ENCODE measurements at places on chromosomes 4 and X.

DNA sequence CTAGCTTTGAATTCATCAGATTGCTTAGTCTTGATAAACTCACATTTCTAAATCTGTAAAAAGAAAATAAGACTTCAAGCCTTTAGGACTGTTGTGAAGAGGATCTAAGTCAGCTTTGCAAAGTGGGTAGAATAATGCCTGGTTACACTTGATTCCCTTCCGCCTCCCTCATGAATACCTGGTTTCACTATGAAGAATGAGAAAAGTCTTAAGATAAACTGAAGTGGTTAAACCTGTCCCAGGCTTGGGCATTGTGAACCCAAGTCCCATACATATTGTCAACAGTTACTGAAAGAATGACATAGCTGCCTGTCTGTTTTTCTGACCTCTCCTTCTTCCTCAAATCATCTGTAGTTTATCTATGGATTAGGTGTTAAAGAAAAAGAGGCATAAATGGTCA, 16.7 kb upstream of the GBA3 start:
- DNase-seq = no peak

DNA sequence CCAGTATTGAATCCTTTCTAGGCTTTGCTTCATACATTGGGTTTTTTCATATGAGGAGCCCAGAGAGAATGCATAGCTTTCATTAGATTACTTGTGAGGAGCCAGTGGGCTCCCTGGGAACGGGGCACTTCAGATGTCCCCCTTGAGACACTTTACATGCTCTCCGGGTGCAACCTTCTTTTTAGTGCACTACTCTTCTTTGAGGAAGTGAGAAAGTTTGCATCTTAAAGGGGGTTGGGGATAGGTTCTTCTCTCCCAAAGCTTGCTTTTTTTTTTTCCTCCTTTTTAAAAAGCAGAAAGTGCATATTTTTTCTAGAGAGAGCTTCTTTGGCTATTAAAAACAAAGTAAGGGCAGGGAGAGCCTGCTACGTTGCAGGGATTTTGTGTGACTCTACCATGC, 4.3 kb downstream of the HADH start:
- DNase-seq = no peak

DNA sequence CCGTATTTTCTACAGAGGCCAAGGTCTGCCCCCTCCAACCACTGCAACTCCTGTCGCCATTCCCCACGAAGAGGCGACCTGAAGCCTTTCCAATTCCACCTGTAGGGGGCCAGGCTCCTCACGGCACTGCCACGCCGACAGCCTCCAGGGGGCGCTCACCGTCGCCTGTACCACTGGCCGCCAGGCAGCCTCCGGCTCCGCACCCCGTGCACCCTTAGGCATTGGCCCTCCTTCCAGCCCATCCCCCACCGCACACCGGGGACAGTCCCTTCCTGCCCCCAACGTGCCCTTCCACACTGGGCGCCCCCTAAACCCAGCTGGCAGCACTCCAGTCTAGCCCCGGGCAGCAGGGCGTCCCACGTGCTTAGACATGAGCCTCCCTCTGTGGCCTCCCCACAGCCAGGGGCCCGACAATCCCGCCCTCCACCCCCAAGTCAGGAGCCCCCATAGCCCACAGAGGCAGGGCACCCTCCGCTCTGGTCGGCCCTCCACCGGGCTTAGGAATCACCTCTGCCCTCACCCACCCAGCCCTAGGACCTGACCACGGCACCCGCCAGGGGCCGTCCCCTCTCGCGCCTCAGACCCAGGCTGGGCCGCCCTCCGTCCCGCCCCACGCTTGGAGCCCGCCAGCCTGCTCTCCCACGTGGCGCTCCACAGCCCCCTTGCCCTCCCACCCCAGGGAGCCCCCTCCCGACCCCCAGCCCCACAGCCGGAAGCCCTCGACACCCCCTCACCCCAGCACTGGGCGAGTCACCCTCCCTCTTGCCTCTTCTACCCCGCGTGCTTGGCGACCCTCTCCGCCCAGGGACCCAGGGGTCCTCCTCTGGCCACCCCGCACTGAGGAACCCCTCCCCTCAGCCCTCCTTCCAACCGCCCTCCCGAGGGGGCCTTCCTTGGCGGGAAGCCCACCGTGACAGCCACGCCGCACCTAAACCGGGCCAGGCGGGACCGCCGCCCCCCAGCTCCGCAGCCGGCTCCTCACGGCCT, 711 bp downstream of the PNMA6E start:
- peak; percentile 21 for DNase-seq

- DNase-seq = no peak
Observed at GRCh38 chr4:61853041-61853440, 652.9 kb downstream of the ADGRL3 start.

DNA sequence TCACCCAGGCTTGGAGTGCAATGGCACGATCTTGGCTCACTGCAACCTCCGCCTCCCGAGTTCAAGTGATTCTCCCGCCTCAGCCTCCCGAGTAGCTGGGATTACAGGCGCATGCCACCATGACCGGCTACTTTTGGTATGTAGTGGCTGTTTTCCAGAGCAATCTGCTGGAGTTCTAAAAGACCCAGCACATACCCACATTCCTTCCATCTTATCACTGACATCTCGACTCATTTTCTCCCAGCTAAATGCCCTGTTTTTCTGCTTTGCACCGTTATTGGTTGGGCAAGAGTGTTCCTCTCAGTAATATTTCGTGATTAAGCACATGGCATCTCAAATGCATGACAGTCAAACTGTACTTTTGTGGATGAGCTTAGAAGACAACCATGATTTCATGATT, 53.7 kb downstream of the PRKX start:
- no peak for DNase-seq

DNA sequence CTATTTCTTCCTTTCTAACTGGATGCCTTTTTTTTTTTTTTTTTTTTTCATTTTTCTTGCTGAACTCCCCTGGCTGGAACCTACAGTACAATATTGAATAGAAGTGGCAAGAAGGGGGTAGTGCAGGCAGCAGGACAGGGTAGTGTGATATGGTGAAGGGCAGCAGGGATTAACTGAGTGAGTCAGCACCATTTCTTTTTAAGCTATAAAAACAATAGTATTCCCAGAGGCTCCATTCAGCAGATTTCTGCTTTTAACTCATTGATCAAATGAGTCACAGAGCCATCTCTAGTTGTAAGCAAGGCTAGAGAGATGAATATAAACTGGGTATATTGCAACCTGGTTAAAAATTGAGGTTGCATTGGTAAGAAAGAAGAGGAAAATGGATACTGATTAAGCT, 53.6 kb upstream of the SETD7 start:
- no peak for DNase-seq

- no peak for DNase-seq
Observed at GRCh38 chr4:184384056-184384809, 90.1 kb downstream of the IRF2 start.

DNA sequence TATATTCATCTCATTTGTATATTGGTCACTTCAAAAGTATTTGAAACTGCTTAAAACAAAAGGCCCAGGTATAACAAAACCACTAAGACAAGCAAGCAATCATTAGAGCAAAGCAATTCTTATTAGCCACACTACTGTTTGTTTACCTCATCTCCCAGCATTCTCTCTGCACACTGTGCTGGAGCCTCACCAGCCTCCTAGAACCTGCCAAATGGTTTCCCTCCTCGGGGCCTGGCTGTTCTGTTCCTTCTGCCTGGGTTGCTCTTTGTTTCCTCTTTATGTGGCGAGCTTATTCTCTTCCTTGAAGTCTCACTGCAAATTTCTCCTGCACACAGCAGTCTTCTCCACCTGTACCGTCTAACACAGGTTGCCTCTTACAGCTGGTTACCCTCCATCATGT, 67.5 kb upstream of the MND1 start:
- no peak for DNase-seq

- DNase-seq = no peak
Observed at GRCh38 chrX:13923289-13923688, 106.4 kb upstream of the GPM6B start.

GRCh38 chr4:113742643-113743042, 18.9 kb downstream of the CAMK2D start:
- no peak for DNase-seq

DNA sequence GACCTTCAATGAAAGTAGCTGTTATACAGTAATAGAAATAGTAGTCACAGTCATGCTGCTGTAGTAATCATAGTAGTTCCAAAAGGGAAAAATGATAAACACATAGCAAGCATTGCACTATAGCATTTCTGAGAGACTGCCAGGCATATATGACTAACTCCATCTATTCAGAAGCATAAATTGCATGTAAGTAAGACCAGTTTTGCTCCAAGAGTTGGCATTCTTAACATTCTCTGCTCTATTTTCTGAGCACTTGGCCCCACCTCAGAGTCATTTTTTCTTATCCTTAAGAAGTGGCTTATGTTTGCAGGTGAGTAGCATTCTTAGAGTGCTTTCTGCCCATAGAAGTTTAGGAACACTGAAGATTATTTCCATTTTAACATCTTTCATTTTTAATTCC, 490.3 kb upstream of the TECRL start:
- no peak for DNase-seq

DNA sequence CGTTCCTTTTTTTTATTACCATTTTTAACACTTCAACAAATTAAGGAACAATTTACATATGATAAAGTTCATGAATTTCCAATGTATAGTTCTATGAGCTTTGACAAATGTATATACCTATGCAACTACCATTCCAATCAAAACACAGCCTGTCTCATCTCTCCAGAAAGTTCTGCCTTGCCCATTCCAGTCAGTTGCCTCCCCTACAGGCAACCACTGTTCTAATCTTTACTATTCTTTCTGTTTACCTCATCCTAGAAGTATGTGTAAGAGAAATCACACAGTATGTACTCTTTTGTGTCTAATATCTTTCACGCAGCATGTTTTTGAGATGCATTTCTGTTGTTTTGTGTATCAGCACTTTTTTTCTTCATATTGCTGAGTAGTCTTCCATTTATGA, 224.9 kb downstream of the KIT start:
- DNase-seq = no peak

DNA sequence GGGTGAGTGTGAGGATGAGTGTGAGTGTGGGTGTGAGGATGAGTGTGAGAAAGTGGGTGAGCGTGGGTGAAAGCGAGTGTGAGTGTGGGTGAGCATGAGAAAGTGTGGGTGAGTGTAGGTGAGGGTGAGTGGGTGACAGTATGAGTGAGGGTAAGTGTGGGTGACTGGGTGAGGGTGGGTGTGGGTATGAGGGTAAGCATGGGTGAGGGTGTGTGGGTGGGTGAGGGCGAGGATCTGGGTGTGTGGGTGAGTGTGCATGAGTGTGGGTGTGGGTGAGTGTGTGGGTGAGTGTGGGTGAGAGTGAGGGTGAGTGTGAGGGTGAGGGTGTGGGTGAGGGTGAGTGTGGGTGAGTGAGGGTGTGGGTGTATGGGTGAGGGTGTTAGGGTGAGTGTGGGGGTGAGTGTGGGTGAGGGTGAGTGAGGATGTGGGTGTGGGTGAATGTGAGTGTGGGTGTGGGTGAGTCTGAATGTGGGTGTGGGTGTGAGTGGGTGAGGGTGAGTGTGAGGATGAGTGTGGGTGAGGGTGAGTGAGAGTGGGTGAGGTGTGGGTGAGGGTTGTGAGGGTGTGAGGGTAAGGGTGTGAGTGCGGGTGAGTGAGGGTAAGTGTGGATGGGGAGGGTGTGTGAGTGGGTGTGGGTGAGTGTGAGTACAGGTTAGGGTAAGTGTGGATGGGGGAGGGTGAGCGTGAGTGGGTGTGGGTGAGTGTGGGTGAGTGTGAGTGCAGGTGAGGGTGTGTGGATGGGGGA, 48.9 kb downstream of the ING2 start:
- no peak for DNase-seq

- no peak for DNase-seq
Observed at GRCh38 chr4:74370912-74371311, 6.0 kb downstream of the EREG start.

- no peak for DNase-seq
Observed at GRCh38 chr4:167428156-167428555, 193.9 kb upstream of the SPOCK3 start.

DNA sequence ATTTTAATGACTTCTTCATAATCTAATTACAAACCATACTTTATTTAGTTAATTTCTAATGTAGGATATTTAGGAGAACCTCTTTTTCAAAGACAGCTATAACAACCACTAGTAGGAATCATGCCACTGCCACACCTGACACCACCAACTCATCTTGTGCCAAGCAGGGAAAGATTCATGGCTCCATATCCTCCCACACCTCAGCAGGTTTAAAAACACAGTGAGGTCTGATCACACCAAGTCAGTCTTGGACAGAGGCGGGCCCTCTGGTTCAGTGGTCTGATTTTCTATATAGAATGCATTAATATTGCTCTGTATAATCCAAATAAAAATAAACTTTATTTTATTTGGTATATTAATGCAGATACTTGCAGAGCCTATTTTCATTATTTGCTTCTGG, 227.7 kb upstream of the TTC29 start:
- no peak for DNase-seq

GRCh38 chrX:118779581-118779980, 44.0 kb upstream of the ZCCHC12 start:
- DNase-seq = no peak

DNA sequence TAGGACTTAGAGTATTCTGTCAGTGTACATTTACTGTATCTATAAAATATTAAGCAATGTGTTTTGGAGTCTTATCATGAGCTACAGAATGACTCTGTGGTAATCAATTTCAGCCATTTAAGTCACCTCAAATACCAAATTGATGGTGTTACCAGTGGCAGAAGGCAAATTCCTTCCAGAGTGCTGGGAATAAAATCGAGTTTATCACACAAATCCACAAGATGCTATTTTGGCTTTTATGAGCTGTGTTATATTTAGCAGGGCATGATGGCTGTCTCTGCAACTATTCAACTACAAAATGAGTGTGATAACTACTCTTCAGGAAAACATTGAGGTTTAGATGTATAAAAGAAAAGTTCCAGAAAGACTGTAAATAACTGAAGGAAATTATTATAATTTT, 78.2 kb downstream of the AREG start:
- DNase-seq = no peak

GRCh38 chr4:70994387-70995099, 1.1 kb downstream of the DCK start:
- no peak for DNase-seq

- no peak for DNase-seq
Observed at GRCh38 chr4:42480717-42481116, 83.4 kb downstream of the SHISA3 start.

DNA sequence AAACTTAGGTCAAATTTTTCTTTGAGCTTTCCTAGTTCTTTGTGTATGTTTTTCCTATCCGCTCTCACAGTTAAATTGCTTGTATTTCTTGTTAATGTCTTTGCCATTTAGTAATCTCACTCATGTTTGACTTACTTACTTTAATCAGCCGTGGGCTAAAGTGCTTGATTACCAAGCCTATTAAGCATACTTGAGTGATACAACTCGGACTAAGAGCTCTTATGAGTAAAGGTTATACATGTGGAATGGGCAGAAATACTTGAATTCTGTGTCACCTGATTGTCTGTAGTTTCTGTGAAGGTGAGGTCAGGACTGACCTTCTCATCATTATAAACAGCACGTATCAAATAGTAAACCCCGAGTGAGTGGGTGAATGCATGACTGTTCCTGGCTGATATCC, 664.5 kb downstream of the PDHA2 start:
- DNase-seq = no peak

Measured in effector memory CD4-positive, alpha-beta T cell (primary cell).